Colonic mucosa (tissue), 4 donors: ENCODE measurements at places on chromosomes 3 and 15. TPM values are rescaled to one million over a fixed set of nuclear protein-coding genes. Genes with fewer than 3 reads are reported as not detected.

DNA sequence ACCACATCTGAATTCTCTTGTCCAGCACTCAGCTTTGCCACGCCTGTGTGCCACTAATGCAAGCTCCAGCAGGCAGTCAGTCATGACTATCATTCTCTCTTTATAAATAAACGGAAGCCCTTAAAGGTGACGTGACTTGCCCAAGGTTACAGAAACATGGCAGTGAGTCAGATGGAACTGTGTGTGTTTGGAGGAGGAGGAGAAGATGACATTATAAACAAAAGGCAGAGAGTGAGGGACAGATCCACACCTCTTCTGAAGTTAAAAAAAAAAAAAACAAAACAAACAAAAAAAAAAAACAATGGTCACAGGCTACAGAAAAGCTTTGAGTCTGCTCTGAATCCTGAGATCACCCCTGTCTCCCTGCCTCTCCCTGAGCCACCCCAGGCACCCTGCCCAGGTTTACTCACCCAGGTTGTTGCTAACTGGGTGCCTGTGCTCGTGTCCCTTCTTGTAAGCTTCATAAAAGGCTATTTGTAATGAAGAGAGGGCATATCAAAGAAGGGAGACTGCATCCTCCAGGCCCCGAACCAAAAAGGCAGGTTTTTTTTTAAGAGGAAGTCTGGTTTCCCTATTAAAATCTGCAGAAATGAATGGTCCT is 119.7 kb upstream of the PHLDB2 start:
- no peaks in the 10 kb centered on the region for H3K36me3 ChIP-seq
- H3K27me3 ChIP-seq = no peaks in the 10 kb centered on the region
- H3K27ac ChIP-seq = no peak overlapping the region
- no peak for DNase-seq

- H3K27me3 ChIP-seq = no peaks in the 10 kb centered on the region
- H3K27ac ChIP-seq = no peak overlapping the region
- no peaks in the 10 kb centered on the region for H3K4me1 ChIP-seq
- H3K36me3 ChIP-seq = no peaks in the 10 kb centered on the region
- no peak for DNase-seq
Measured at GRCh38 chr3:88984256-88984655, 123.2 kb upstream of the EPHA3 start.

- H3K36me3 ChIP-seq = no peaks in the 10 kb centered on the region
- no peak for DNase-seq
- peaks cover 3% of the 10 kb centered on the region for H3K4me1 ChIP-seq
Measured at GRCh38 chr3:195446359-195446758, 3.5 kb upstream of the ACAP2 start.

DNA sequence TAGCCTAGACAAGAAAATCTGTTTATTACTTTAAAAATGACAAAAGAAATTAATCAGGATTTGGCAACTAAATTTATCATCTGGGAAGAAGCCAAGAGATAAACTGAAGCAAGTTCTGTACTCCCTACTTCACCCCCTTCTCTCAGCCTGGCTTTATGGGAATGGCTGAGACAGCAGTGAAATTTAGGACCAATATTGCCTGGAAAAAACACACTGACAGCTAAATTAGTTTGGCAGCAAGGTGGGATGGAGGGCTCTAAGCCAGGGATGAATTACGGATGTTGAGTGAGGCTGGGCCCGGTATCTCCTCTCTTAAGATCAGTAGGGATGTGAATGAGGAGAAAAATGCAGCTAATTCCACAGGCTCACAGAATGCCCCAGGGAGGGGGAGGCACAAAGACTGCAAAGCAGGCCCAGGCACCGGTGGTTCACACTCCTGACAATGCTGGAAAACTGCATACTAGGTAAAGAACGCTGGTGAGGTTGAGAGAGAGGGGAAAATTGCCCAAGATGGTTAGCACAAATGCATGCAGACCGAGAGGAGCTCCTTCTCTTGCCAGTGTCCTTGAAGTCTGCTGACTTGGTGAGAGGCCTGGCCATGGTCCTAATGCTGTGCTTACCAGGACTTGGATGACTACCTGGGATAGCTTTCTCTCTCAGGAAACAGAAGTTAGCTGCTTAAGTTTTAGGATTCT is 89.0 kb downstream of the WDR76 start:
- no peak overlapping the region for H3K27ac ChIP-seq
- DNase-seq = no peak
- no peaks in the 10 kb centered on the region for H3K27me3 ChIP-seq
- H3K4me3 ChIP-seq = no peak overlapping the region

DNA sequence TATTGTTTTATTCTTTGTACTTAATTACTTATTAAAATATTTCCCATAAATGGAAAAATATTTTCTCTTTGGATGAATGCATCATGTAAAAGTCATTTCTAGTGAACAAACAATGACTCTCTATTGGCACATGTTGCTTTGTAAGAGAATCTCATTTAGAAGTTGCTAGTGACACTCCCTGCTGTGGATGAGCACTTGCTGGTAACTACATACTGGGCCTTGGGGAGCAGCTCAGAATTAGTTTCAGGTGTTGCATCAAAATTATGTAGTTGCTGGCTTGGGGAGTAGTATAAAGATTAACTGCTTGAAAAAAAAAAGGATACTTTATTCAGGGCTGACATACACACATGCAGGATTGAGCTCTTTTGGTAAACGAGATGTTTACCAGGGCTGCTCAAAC is 80.3 kb upstream of the KCNAB1 start:
- no peaks in the 10 kb centered on the region for H3K4me1 ChIP-seq
- H3K27ac ChIP-seq = no peak overlapping the region
- no peak overlapping the region for H3K4me3 ChIP-seq
- no peak for DNase-seq

- H3K4me3 ChIP-seq = no peak overlapping the region
- no peaks in the 10 kb centered on the region for H3K4me1 ChIP-seq
- no peaks in the 10 kb centered on the region for H3K27me3 ChIP-seq
- no peak for DNase-seq
Measured at GRCh38 chr3:128354788-128355542, 111.7 kb downstream of the DNAJB8 start.

GRCh38 chr3:98630416-98630815 is 37.0 kb upstream of the CPOX start:
- H3K4me3 ChIP-seq = no peak overlapping the region
- DNase-seq = no peak
- no peaks in the 10 kb centered on the region for H3K4me1 ChIP-seq
- H3K27ac ChIP-seq = no peak overlapping the region
- H3K36me3 ChIP-seq = no peaks in the 10 kb centered on the region

DNA sequence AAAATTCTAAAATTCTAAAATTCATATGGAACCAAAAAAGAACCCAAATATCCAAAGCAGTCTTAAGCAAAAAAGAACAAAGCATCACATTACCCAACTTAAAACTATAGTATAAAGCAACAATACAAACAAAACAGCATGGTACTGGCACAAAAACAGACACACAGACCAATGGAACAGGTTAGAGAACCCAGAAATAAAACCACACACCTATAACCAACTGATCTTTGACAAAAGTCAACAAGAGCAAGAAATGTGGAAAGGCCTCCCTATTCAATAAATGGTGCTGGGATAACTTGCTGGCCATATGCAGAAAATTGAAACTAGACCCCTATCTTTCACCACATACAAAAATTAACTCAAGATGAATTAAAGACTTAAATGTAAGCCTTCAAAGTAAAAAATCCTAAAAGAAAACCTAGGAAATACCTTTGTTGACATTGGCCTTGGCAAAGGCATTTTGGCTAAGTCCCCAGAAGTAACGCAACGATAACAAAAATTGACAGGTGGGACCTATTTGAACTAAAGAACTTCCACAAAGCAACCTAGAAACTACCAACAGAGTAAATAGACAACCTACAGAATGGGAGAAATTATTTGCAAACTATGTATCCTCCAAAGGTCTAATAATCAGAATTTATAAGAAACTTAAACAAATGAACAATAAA is 56.9 kb downstream of the TTBK2 start:
- DNase-seq = no peak
- no peaks in the 10 kb centered on the region for H3K27me3 ChIP-seq
- no peak overlapping the region for H3K27ac ChIP-seq
- H3K36me3 ChIP-seq = no peaks in the 10 kb centered on the region
- no peak overlapping the region for H3K4me3 ChIP-seq

DNA sequence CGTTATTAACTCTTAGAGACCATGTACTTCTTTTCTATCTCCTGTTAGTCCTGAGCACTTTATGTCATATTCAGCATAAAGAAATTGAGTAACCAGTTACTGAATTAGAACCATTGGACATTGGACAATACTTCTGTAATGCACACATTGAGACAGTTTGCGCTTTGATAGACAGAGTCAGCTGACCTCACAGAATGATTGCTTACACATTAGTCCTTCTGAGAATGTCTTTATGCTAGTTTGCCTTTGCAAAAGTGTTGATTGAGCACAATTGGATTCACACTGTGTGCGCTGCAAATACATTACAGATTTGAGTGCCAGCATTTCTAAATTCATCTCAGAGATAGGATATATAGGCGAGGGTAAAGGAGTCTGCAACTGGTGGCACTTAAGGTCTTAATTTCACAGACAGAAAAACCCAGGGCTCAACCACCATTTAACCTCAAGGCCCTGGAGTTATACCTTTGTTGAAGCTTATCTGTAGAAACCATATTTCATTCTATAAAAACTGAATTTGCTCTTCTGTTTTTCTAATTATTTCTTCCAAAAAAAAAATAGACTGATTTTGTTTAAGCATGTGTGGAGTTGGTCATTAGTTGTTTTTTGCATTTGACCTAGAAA is 3.8 kb downstream of the SERPINI1 start:
- H3K4me3 ChIP-seq = no peak overlapping the region
- no peak overlapping the region for H3K27ac ChIP-seq
- peaks cover 4% of the 10 kb centered on the region for H3K4me1 ChIP-seq
- no peak for DNase-seq

- H3K4me1 ChIP-seq = no peaks in the 10 kb centered on the region
- H3K27ac ChIP-seq = no peak overlapping the region
- H3K36me3 ChIP-seq = peaks cover 5% of the 10 kb centered on the region
- no peak overlapping the region for H3K4me3 ChIP-seq
Measured at GRCh38 chr3:36989005-36989404, 3.9 kb downstream of the EPM2AIP1 start.

- H3K4me3 ChIP-seq = no peak overlapping the region
- no peak overlapping the region for H3K27ac ChIP-seq
- no peak for DNase-seq
- no peaks in the 10 kb centered on the region for H3K36me3 ChIP-seq
Measured at GRCh38 chr3:23270423-23270822, 67.3 kb downstream of the UBE2E2 start.

The CACNA1D gene
- 17.1 TPM for total RNA-seq

The MLF1 gene
- 4.9 TPM for total RNA-seq
